CD4-positive, alpha-beta T cell treated with Interleukin-21 for 1 hour (primary cell): ENCODE measurements at places on chromosomes 1 and 21.

- no peak for DNase-seq
These were observed 48.4 kb downstream of the COLGALT2 start for GRCh38 chr1:183989078-183989577.

GRCh38 chr1:66330722-66331141 lies 203.2 kb upstream of the SGIP1 start:
- DNase-seq = peak; percentile 77

- no peak for DNase-seq
These were observed 2.9 kb upstream of the ITGB2 start for GRCh38 chr21:44923480-44924084.

DNA sequence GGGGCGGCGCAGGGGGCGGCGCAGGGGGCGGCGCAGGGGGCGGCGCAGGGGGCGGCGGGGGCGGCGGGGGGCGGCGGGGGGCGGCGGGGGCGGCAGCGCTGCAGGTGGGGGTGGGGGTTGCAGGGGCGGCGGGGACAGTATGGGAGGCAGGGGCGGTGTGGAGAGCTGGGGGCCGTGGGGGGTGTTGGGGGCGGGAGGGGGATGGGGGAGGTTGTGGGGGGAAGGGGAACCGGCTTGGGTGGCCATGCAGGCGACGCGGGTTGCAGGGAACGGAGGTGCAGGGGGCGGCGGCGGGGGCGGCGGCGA lies 13.0 kb upstream of the SLC19A1 start:
- no peak for DNase-seq

- DNase-seq = no peak
These were observed 91.5 kb downstream of the SPATA46 start for GRCh38 chr1:162285149-162285561.

GRCh38 chr1:33259879-33260278 lies 3.6 kb downstream of the ZNF362 start:
- DNase-seq = no peak

DNA sequence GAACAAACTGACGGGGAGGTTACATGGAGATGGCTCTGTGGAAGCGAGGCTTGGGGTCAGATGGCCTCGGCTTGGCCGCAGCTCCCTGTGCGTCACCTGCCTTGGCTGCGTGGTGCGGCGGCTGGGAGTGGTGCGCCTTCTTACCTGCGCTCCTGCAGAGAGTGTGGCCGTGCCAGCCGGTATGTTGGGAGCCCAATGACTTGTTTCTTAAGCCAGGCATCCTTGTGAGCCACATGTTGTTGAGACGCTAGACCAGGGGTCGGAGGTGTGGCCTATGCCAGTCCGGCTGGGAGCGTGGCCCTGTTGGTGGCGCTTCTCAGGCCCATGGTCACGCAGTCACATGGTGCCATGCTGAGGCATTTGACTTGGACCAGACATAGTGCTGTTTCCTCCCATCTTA lies 10.5 kb downstream of the SLX9 start:
- DNase-seq = no peak

DNA sequence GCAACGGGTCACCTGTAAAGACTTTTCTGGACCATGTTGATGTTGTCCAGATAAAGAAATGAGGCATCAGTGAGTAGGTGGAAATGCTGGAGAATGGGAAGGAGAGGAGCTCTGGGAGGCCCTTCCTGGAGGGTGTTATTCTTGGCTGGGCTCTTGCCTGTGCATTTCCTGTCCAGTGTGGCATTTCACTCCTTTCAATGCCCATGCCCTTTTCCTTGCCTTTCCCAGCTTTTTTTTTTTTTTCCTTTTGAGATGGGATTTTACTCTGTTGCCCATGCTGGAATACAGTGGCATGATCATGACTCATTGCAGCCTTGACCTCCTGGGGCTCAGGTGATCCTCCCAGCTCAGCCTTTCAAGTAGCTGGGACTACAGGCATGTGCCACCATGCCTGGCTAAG lies 11.8 kb downstream of the NOS1AP start:
- no peak for DNase-seq

DNA sequence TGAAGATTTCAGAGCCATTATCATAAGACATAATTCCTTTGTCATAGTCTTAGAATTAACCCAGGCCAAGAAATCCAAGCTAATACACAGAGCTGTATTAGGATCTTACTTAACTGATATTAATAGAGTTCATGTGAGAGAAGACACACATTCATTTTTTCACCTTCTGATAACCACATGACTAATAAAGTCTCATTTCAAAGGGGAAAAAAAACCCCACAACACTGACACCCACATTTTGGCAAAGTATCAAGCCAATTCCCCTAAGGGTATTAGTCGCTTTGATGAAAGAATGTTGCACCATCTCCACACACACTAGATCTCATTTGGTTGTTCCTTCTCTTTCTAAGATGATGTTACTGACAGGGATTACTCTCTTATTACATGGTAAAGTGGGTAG lies 344.4 kb upstream of the ESRRG start:
- DNase-seq = no peak

- DNase-seq = no peak
These were observed 7.4 kb upstream of the MPL start for GRCh38 chr1:43329995-43330751.

- no peak for DNase-seq
These were observed 22.3 kb upstream of the C1orf105 start for GRCh38 chr1:172398193-172398592.

- DNase-seq = no peak
These were observed 266.8 kb downstream of the NPHP4 start for GRCh38 chr1:5725406-5725805.

GRCh38 chr1:33724348-33724747 lies 139.5 kb upstream of the HMGB4 start:
- DNase-seq = no peak

DNA sequence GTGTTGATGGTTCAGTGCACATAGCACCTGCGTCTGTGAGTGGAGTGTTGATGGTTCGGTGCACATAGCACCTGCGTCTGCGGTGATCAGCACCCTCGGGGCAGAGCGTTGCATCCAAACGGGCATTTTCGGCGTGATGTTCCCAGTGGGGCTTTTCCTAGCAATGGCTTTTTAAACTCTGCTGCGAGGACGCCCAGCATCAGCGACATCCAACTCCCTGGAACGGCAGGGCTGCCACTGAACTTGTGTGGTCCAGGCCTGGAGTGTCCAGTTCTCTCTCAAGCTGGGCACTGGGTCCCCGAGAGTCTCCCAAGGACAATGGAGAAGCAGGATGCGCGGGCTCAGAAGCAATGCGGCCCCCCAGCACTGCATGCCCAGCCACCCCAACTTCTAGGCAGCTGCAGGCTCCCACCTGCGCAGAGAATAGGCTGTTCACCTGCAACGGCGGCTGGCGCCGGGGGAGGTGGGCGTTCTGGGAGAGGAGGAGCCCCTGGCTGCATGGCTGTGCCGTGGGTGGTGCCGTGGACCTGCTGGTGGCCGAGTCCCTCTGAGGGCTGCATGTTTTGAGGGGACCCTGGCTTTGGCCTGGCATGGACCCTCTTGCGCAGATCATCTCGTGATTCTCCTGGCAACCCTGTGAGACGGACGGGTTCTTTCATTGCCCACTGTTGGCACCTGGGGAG lies 10.1 kb upstream of the C1orf174 start:
- DNase-seq = no peak

DNA sequence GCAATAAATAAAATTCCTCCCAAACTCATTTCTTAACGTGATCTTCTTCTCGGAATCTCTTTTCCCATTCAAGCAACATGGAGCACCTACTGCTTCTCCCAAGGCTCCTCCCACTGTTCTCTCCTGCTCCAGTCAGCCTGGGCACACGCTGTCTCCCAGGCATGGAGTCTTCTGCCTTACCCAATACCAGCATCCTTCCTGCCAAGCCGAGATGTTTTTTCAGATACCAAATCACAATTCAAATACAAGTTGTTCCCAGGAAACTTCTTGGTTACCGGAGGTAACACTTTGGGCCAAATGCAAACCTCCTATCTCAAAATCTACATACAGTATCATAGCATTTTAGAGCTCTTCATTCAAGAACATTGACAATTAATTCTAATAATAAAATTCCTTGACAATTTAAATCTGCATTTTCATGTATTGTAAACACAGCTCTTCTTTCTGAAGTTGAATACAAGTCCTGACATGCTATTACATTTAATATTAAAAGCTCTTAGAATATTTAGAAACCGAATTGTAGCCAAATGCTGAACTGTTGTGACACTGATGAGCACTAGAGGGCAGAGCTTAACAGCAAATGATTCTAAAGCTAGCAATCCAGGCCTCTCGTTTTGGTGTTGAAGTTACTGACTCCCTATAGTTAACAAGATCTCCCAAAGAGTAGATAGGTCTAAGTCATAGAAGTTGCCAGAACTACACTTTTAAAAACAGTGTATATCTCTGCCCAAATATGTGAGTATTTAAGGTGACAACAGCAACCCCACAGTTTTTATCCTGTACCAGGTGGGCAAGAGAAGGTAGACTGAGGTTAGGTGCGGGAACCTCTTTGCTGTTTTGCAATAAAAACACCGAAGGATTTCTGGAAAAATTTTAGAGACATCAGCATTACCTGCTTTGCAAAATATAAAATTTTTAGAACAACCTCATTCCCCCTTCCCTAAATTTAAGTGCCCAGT lies 52.3 kb downstream of the BCAR3 start:
- peak; percentile 77 for DNase-seq

GRCh38 chr1:44641126-44642102 lies 32.9 kb downstream of the TMEM53 start:
- no peak for DNase-seq

DNA sequence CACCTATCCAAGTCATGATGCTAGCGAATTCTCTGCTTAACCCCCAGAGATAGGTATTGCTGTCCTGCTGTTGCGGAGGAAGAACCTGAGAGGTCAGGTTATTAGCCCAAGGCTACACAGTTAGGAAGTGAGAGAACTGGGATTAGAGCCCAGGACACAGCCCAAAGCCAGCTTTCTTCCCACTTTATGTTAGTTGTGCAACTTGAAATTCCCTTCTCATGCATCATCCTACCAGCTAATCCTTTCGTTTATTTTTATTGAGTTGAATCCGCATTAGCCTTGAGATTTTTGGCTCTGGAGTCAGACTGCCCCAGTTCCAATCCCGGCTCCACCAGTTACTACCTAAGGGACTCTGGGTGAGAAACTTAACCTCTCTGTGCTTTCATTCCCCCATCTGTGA lies 65.4 kb downstream of the PLEKHA6 start:
- no peak for DNase-seq

DNA sequence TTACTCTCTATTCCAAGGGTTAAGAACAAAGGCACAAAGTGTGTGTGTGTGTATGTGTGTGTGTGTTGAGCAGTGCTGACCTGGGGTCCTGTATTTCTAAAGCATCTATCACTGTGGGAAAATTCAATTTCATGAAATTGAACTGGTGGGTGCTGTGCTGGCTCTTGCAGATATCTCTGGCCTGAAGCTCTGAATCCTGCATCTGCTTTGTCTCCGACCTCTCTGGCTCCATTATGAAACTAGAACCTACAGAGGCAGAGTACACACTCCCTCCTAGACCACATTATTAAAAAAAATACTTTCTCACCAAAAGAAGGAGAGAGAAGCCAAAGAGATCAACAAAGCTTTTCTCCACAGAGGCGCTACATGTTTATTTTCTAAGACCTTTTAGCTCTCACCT lies 88.4 kb upstream of the PDE4B start:
- no peak for DNase-seq

GRCh38 chr21:45443595-45444181 lies 38.7 kb downstream of the COL18A1 start:
- DNase-seq = peak; percentile 5

- no peak for DNase-seq
These were observed 247.9 kb downstream of the AMY1C start for GRCh38 chr1:103997631-103998030.
